ENCODE measurements at places on chromosomes 11 and 22. TPM values are rescaled to one million over a fixed set of nuclear protein-coding genes. Genes with fewer than 3 reads are reported as not detected.

GRCh38 chr11:122104341-122104740, 11.7 kb downstream of the BLID start:
- DNase-seq, result no peak

- DNase-seq, result peak; percentile 95
These were observed 48.9 kb downstream of the TRIOBP start for GRCh38 chr22:37745548-37746365.

DNA sequence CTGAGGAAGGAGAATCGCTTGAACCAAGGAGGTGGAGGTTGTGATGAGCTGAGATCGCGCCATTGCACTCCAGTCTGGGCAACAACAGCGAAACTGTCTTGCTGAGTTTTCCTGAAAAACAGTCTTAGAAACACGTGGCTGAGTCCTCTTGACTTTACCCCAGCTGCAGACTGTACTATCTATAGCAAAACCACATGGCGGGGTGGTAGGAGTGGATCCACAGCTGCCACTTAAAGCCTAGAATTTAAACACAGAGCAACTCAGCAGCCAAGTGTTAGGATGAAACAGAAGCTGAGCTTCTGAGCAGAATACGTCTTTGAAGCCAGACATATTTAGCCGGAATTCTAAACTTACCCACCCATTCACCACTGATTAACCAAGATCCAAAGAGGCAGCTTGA, 14.1 kb downstream of the PATZ1 start:
- no peak for DNase-seq

DNA sequence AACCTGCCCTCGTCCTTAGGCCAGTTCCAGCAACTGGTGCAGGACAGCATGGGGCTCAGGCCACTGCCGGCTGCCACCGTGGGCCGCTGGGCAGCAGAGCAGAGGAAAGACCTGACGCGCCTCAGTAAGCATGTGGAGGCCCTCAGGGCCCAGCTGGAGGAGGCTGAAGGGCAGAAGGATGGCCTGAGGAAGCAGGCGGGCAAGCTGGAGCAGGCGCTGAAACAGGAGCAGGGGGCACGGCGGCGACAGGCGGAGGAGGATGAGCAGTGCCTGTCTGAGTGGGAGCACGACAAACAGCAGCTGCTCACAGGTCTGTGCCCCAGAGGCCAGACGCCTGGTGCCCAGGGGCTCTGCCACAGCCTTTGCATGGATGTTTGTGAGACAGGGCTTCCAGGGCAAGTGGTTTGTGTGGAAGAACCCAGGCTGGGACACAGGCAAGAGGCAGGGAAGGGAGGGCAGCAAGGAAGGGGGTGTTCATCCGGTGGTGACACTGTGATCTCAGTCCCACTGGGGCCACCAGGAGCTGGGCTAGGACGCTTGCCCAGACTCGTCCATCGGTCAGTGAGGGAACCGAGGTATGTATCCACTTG, 13.9 kb downstream of the CCDC157 start:
- no peak for DNase-seq

DNA sequence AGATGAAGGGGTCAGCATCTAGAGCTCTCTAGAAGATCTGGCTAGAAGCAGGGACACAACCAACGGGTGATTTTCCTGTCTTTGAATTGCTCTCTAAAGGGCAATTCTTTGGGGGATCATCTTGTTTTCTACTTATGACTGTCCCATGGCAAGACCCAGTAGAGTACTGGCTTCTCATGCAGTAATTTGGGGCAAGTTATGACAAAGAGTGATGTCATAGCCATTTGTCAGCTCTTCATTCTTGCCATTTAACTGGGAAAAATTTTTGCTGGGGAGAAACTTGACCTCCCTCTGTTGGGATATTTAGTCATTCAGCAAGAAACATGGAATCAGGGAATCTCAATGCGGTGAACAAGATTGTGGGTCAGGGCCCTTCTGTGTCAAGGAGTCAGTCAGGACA, 80.4 kb downstream of the SLC1A2 start:
- DNase-seq, result no peak

GRCh38 chr11:125372088-125372487, 124.0 kb downstream of the FEZ1 start:
- no peak for DNase-seq

DNA sequence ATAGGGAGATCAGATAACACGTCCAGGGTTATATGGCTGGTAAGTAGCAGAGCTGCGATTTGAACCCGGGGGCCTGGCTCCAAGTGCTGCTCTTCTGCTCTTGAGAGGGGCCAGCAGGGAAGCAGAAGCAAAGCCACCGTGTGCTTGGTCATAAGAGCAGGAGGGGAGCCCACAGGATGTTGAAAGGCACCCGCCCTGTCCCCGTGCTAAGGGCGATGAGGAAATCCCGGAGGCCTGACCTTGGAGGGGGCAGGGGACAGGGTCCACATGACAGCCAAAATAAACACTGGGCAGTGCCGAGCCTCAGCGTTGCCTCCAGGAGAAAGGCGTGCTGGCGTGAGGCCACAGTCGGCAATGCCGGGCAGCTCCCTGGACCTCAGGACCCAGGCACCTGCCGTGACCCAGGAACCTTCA, 28.8 kb downstream of the TOM1 start:
- peak; percentile 76 for DNase-seq

- DNase-seq, result no peak
These were observed 23.0 kb downstream of the MS4A6A start for GRCh38 chr11:60159868-60160267.

- no peak for DNase-seq
These were observed 56.2 kb downstream of the PANX1 start for GRCh38 chr11:94184846-94185245.

DNA sequence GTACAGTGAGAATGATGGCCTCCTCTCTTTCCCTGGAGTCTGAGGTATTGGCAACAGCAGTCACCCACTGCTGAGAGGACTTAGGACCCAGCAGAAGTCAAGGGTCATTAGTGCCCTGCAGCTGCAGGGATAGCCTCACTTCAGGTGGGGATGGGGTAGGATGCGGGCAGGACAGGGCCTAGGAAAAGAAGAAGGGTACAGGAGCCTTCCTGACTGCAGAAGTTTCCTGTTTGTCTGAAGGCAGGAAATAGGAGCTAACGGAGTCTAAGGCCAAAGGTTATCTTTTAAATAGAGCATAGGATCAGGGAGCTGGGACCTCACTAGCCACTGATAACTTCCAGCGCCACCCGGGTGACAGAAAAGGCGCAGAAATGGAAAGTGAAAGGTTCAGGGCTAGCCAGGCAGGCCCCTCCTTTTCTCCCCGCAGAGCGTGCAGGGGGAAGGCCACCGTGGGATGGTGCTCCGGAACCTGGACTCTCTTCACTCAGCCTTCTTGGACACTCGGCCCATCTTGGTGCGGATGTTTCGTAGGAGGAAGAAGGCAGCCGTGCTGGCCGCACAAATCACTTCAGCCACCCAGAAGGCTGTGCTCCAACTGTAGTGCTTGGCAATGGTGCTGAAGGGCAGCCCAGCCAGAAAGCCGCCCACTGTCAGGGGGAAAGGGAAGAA, 6.0 kb downstream of the TRAPPC4 start:
- DNase-seq, result no peak

- DNase-seq, result no peak
These were observed 64.7 kb downstream of the DGCR2 start for GRCh38 chr22:19057539-19057938.

GRCh38 chr11:118691926-118692830, 12.7 kb upstream of the TREH start:
- no peak for DNase-seq

GRCh38 chr11:14611939-14612338, 31.7 kb upstream of the PDE3B start:
- no peak for DNase-seq

GRCh38 chr11:133136376-133136775, 395.9 kb downstream of the OPCML start:
- no peak for DNase-seq

DNA sequence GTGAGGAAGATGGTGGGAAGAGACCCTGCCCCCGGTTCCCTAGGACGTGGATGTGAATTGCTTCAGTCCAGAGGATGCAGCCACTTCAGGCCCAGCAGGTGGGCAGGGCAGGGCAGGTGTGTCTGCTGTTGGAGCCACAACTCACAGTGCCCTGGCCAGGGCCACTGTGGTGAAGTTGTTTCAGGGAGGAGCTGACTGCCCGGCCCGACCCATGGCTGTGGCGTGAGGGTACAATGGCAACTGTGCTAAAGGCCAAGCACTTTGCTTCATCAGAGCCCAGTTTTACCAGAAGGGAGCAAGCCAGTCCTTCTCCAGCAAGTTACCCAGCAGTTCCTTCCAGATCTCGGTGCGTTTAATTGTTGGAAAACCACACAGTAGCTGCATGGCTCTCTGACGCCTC, 1174.4 kb downstream of the BRD1 start:
- no peak for DNase-seq

DNA sequence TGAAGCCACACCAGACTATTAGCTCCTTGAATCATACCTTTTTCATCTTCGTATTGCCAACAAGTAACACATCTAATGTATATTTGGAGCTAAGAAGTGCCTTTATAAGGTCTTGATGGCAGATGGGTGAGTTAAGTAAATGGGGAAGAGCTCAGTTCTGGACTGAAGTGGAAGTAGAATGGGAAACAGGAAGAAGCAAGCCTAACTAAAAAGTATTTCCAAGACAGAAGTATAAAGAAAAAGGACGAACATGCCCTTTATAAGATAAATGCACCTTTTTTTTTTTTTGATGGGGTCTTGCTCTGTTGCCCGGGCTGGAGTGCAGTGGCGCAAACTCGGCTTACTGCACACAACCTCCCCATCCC, 14.5 kb downstream of the CRTAM start:
- DNase-seq, result no peak

GRCh38 chr11:27201454-27202302, 161.1 kb downstream of the BBOX1 start:
- DNase-seq, result peak; percentile 72

- DNase-seq, result no peak
These were observed 88.1 kb downstream of the SERGEF start for GRCh38 chr11:17924713-17925112.

- peak; percentile 40 for DNase-seq
These were observed 3.5 kb downstream of the LRRC56 start for GRCh38 chr11:540583-541432.

Gene IPO7
- 135 TPM for total RNA-seq

Gene CSF2RB
- 17.6 TPM for total RNA-seq

Gene ELMOD1
- 0.33 TPM for total RNA-seq

Gene PHOX2A
- total RNA-seq, result not detected
